ENCODE measurements at places on chromosomes 4 and X.

GRCh38 chrX:46770000-46770816 lies 11.3 kb upstream of the SLC9A7 start:
- no peak for ATAC-seq

GRCh38 chr4:53228036-53228435 lies 137.8 kb downstream of the SCFD2 start:
- no peak for ATAC-seq

- ATAC-seq = no peak
These were observed 74.0 kb upstream of the AFF2 start for GRCh38 chrX:148426467-148426866.

- ATAC-seq = no peak
These were observed 909.4 kb downstream of the FSTL5 start for GRCh38 chr4:161254375-161254774.

- no peak for ATAC-seq
These were observed 491.6 kb upstream of the AADAT start for GRCh38 chr4:170581322-170581721.

DNA sequence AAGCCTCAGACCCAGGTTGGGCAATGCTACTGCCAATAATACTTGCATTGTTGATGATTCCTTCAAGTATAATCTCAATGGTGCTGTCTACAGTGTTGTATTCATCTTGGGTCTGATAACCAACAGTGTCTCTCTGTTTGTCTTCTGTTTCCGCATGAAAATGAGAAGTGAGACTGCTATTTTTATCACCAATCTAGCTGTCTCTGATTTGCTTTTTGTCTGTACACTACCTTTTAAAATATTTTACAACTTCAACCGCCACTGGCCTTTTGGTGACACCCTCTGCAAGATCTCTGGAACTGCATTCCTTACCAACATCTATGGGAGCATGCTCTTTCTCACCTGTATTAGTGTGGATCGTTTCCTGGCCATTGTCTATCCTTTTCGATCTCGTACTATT lies 7.4 kb downstream of the LPAR4 start:
- ATAC-seq = no peak

DNA sequence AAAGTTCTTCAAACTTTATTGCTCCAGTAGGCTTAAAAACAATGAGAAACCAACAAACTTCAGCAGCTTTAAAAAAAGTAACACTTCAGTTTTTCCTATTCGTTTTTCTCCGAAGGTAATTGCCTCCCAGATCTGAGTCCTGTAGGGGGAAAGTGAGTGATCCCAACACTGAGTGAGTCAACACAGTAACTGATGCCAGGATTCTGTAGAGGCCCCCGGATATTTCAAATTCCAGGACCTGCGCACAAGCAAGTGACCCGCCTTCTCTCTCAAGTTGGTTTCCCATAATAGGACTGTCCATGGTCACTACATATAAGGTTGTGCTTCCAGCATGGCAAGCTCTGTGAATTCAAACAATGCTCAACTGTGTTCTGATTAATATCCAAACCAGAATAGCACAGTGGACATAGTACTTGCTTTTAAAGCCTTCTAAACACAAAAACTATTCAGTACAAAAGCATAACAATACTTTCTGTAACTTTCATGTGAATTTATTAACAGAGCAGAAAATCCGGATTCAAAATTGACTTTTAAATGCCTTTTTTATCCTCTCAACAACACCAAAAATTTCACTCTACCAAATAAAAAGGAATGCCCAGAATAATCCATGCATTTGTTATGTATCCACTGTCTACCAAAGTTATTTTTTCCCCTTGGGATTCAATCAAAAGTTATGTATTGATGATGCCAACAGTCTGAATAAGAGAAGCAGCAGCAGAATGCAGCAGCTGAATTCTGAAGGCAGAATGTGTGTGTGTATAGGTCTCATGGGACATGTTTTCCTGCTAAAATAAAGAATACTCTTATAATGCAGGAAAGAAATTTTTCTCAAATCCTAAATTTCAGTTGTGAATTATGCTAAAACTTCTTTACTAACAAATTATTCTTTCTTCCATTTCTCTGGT lies at the start of gene DMD:
DMD (minus strand) TSS at position 194 of the 905 bp plus-strand sequence. CDS start 237 bp downstream, outside the sequence.
- no peak for ATAC-seq

GRCh38 chr4:19684084-19684483 lies 567.6 kb upstream of the SLIT2 start:
- no peak for ATAC-seq

DNA sequence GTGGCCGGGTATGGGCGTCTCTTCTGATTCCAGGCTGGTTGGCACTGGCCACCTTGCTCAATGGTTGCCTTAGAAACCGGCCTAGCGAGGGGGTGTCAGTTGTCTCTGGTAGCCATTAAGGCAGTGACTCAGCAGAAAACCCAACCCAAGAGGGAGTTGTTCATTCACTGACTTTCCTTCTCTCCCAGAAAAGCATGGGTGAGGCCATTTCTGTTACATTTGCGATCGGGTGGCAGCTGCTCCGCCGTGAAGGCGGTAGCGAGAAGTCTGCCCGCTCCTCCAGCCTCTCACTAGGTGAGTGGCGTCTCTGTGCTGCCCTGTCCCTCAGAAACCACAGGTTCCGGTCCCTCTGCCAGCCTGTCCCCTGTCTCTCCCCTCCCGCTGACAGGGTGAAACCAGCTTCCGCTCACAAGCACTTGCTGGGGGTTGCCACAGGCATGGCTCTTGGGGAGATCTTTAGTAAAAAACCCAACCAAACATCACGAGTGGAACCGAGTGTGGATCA lies 17.4 kb downstream of the IRAK1 start:
- peak; percentile 97 for ATAC-seq

GRCh38 chrX:150094996-150095395 lies 156.7 kb upstream of the EOLA2 start:
- ATAC-seq = no peak

GRCh38 chrX:44447214-44447613 lies 95.4 kb downstream of the FUNDC1 start:
- no peak for ATAC-seq

DNA sequence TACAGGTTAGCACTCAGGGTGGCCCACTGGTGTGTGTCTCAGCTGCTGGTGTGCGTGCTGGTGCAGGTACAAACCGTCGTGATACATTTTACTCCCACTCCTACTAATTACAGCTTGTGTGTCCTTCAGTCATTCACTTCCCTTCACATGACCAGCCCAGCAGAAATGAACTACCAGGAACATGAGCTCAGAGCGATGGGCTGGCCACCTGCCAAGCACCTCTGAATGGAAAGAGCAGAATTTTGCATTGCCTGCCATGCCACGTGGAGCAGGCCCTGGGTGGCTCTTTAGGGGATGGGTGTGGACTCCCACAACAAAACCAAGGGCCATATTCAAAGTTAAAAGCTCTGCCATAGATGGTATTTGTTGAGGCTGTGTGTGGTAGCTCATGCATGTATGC lies 58.9 kb upstream of the PGM2 start:
- no peak for ATAC-seq

GRCh38 chr4:121599049-121599448 lies 97.7 kb downstream of the ANXA5 start:
- ATAC-seq = no peak

GRCh38 chr4:123676890-123677229 lies 280.3 kb downstream of the SPRY1 start:
- peak; percentile 62 for ATAC-seq

- peak; percentile 85 for ATAC-seq
These were observed 5.6 kb upstream of the ADD1 start for GRCh38 chr4:2837904-2838496.

DNA sequence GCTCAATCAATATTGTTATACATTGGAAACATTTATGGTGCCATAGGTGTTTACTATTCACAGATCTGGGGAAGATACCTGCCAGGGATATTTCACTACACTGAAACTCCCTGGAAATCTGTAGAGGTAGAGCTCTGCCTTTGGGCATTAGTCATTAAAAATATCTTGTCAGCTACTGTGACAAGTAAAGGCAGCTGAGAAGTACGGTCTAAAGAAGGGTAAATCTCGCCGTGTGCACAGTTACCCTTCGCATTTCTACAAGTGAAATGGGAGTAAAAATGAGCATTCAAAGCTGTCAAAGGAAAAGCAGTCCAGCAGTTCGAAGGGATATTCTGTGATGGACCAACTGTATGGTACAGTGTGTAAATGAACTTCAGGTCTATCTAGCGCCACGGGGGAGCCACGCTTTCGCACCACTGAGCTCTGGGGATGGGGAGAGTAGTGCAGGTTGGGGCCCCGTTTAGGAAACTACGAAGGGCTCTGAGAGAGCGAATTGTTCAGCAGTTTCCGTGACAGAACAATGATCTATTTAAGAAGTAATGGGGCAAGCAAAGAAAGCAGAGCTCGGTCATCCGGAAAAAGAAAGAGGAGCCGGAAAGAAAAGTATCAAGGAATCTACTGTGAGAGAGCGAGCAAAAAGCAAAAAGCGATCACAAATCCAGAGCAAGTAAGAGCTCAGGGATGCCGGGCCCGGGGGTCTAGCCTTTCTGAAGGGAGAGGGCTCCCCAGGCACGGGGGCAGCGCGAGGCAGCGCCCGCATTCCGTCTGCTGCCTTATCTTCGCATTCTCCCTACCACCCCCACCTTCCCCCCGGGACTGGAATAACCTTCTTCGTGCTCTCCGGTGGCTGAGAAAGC lies 646 bp downstream of the TIGD4 start:
- ATAC-seq = no peak

- ATAC-seq = no peak
These were observed 33.1 kb downstream of the FTHL17 start for GRCh38 chrX:31038575-31039326.

DNA sequence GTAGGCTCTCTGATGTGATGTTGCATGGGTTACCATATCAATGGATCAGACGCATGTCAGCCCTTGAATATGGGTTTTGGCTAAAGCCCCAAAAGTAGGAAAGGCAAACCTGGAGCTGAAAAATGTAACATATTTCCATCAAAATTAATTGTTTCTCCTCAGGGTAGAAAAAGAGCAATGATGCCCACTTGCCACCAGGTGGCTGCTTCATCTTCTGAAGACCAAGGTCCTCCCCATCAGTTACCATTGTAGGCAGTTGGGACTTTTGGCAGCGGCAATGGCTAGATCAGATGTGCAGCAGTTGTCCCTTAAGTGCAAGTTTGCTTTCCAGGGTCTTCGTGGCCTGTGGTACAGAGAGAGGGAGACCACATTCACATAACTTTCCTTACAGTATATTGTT lies 118.2 kb downstream of the NAF1 start:
- ATAC-seq = no peak

GRCh38 chrX:119573840-119574393 lies 446 bp upstream of the UBE2A start:
- ATAC-seq = peak; percentile 12

Data from activated T-helper 17 cell treated with anti-CD3 and anti-CD28 coated beads, Interleukin-2, amount 50 U/mL, for 72 hours (primary cell).